CMK (cell line): ENCODE measurements at places on chromosomes 5 and 9.
A peak's percentile ranks its signal among the peaks of the same experiment; 100 is the strongest.

DNA sequence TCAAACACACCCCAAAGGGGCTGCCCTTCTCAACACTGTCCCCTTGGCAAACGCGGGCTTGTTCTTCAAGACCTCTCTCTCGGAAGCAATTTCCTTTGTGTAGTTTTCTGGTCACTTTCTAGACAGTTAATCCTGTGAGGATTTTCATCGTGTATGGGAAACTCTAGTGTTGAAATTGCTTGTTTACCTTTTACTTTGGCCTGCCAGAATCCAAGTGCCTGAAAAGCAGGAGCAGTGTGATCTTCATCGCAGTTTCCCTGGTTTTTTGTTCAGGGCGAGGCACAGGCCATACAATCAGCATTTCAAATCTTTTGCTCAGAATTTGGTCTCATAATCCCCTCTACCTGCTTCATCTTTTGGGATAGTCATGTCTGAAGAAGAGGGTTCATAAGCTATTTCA lies 115.7 kb upstream of the C9orf72 start:
- DNase-seq, result no peak

DNA sequence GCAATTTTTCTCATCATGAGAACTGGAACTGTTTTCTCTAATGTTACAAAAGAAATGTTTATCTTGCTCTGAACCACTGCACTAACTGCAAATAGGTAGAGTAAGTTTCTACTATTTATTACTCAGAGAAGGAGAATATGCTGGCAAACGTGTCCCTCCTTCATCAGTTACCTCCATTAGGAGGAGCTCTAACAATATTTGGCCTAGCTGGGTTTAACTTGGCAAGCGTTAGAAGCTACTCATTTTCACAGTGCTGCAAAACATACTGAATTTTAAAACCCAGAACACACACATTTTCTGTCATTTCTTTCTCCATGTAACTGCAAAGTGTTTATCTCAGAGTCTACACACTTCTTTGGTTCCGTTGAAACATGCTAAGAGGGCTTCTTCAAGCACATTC lies 101.0 kb upstream of the GABRG2 start:
- DNase-seq, result no peak

DNA sequence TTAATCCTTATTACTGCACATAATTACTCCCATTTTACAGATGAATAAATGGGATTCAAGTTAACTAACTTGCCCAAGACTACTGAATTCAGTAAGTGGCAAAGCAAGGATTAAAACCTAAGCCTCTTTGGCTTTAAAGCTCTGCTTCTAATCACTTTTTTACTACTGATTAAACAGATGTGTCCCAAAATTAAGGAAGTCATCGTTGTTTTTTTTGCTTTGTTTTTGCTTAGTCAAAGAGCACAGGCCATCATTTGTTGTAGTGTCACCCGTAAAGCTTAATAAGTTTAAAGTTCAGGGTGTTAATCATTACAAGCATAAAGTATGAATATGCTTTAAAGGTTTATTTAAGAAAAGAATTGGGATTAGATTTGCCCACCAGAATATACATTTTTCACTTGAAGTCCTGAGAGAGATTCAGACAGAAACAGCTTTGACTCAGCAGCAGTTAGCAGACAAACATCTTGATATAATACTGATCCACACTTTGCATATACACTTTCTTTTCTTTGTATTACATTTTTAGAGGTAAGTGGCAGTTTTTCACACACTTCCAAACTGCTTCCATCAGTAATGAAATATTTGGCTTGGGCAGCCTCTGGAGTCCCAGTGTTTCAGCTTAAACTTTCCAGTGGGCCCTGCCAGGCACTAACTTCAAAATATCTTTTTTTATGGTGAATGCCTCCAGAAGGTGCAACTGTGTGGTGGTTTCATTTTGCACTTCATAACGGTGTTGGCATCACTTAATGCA lies 52.7 kb downstream of the PIK3R1 start:
- no peak for DNase-seq

GRCh38 chr5:19616701-19617215 lies 371.2 kb downstream of the CDH18 start:
- DNase-seq, result no peak

- peak; percentile 61 for DNase-seq
These were observed 88.0 kb downstream of the FNBP1 start for GRCh38 chr9:129954868-129955550.

DNA sequence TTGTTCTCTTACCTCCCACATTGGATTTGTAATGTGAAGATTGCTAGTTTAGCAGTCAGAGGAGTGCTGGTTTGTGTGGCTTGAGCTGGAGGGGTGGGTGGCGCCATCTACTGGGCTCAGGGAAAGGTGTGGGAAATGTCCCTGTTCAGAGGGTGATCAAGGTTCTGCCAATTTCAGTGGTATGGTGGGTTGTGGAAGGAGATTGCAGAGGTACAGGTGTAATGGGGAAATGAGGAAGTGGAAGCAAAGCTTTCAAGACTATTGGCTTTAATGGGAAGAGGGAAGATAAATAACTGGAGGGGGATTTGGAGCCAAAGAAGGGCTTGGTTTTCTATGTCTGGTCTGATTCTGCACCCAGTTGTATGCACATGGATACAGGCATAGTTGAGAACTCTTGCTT lies 76.4 kb downstream of the OSMR start:
- peak; percentile 5 for DNase-seq

GRCh38 chr5:148385094-148385493 lies 1.3 kb downstream of the FBXO38 start:
- DNase-seq, result no peak

- no peak for DNase-seq
These were observed 209.4 kb downstream of the GLIS3 start for GRCh38 chr9:4090491-4090890.

GRCh38 chr5:164217464-164217863 lies 712.0 kb downstream of the MAT2B start:
- DNase-seq, result no peak

DNA sequence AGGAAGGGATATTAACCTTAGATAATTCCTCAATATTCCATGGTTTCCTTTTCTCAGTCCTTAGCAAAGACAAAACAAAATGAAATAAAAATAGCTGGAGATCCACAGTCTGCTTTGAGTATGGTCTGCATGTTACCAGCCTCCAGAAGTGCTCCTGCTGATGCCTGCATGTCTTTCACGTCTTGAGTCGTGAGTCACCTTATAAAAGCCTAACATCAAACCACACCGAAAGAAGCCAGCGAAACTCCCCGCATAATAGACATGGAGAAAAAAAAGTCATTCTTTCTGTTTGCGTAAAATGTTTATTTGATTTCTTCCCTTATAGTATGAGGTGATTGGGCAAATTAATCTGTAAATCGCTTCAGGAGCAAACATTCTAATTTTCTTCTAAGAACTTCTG lies 380.5 kb downstream of the SLCO4C1 start:
- DNase-seq, result no peak

DNA sequence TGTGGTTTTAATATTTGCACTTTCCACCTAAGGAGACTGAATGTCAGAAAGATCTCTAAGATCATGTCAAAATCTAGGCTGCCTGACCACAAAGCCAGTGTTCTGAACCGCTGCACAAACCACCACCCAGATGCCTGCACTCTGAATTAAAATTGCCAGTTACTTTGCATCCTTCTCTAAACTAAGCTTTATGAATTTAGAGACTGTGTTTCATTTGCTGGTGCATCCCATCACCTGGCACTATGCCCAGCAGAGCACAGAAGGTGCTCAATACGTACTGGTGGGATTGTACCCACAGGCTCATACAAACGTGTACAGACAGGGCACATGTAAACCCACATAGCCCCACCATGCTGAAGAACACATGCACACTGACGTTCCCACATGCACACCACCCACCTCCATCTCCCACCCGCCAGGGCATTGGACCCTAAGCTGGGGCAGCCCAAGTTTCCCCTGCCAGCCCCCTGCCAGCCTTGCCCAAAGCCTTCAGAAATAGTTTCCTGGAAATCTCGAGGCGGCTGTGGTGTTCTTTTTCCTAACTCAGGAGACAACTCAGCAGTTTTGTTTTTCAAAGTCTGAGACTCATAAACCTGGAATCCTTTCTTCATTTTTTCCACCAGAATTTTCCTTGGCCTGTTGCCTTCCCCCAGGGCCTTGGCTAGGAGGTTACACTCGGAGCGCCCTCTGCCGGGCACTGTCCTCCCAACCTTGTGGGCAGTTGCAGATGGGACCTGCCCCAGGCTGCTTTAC lies 9.6 kb upstream of the TRAF1 start:
- peak; percentile 78 for DNase-seq

- no peak for DNase-seq
These were observed 378.9 kb downstream of the KCTD16 start for GRCh38 chr5:144549580-144549979.

- DNase-seq, result no peak
These were observed 543.7 kb downstream of the DMRTA1 start for GRCh38 chr9:22990349-22990748.

GRCh38 chr5:139043157-139043905 lies 154.8 kb downstream of the SIL1 start:
- DNase-seq, result no peak

DNA sequence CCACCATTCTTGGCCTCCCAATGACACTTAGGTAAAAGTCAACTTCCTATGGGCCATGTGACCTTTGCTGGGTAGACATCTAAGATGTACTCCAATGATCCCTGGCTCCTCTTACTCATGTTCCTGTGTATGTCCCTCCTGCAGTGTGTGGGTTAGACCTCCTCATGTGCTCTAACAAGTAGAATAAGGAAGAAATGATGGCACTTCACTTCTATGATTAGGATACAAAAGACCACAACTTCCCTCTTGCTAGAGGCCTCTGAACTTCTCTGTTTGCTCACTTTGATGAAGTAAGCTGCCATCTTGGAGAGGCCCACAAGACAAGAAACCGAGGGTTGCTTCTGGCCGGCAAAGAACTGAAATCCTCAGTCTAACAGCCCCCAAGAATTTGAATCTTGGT lies 131.8 kb downstream of the TAF11L14 start:
- DNase-seq, result no peak

DNA sequence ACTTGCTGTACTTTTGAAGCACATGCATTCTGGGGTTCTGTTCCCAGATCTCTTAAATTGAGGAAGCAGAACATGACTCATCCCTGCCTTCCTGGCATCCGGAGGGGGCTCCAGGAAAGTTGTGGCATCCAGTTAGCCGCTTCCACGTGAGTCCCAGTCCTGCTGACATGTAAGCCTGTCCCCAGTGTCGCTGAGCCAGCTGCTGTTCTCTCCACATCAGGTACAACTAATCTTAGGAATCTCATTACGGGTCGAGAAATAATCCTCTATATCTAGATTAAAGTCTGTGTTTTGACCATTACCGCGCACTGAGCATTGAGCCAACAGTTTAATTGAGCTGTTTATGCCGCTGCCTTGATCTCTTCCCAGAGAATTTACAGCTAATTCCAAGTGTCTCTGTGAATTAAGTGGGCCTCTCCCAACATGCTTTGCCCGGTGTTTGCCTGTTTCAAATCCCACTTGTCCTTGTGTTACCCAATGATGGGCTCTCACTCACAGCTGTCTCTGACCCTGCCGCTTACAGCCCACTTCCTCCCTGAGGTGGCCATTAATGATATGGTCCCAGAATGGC lies 10.5 kb upstream of the SHB start:
- no peak for DNase-seq

- DNase-seq, result no peak
These were observed 71.7 kb downstream of the ADAMTS2 start for GRCh38 chr5:179273441-179274145.

DNA sequence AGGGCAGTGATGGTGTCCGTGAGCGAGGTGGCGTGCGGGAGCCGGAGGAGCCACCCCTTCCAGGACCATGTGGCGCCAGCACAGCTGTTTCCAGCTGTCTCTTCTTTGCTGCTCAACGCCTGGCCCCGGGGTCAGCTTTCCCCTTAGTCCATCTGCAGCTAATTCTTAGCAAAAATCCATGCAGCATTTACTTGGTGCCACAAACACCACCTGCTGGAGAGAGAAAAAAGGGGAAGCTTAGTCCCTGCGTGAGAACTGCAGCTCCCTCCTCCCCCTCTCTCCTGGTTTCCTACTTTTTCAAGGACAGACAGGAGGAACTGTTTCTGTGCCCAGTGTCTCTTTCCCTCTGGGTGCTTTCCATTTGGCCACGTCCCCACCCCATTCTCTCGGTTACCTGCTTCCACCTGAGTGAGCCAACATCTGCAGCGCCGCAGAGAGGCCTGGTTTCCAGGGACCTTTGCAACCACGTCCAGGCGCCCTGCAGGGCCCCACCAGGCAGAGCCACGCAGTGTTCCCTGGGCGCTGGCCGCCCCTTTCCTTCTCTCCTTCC lies 3.4 kb downstream of the SLC6A19 start:
- no peak for DNase-seq

DNA sequence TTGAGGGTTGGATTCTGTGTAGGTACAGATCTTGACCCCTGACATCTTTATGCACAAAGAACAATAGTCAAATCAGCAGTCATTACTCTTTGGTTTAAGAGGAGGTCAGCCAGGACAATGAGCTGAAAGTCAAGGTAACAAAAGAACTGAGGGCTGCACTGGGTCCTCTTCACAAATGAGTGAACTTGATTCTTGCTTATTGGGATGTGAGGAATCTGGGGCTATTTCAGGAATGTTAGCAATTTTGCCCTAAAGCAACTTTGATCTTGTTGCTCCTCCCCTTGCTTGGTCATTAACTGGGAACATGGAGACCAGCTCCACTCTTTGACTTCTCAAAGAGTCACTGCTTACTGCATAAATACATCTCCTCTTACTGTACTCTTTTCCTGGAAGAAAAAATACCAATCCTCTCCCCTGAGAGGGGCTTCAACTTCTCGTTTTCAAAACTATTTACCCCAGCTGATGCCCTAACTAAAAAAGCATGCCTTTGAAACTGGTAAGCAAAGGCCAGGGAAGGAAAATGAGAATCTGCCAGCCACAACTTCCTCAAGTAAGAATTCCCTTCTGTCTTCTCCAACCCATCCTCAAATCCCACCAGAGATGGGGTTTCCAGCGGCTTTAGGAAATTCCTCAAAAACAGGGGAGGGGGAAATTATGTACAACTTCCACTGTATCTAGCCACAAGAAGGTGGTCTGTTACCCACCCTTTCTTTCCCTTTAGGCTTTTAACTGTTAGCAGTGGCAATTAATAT lies 368.3 kb downstream of the ENC1 start:
- no peak for DNase-seq

- no peak for DNase-seq
These were observed 45.6 kb downstream of the GSN start for GRCh38 chr9:121313458-121314152.

- no peak for DNase-seq
These were observed 165.9 kb upstream of the OTULINL start for GRCh38 chr5:14415698-14416074.

DNA sequence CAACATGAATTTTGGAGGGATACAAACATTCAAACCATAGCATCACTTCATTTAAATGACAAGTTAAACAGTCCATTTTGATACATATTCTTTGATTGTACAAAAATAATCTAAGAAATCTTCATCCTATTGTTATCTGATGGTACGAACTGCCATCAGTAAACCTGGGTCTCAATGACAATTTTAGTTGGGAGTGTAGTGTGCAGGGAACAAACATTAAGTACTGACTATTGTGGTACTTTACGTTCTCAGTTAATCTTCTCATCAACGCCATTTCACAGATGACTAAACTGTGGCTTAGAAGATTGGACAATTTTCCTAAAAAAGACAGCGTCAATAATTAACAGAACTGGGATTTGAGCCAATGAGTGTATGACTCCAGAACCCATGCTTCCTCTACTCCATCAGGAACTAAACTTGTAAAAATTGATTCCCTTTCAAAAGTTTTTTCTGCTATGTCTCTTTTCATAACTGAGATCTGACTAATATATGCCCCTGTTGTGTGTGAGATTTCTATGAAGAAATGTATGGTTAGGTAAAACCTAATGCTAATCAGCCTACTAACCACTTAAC lies 21.1 kb downstream of the TNPO1 start:
- DNase-seq, result no peak

GRCh38 chr9:134325813-134326723 lies at the start of gene RXRA:
RXRA (plus strand) TSS chr9:134326455; CDS start chr9:134326632, 177 bp downstream.
- DNase-seq, result peak; percentile 52

GRCh38 chr9:106758911-106759310 lies 104.1 kb upstream of the ZNF462 start:
- no peak for DNase-seq
